Activated T-cell treated with anti-CD3 and anti-CD28 coated beads, Interleukin-2, amount 50 U/mL, for 1 hour (primary cell): ENCODE measurements at places on chromosomes 6 and 20.

DNA sequence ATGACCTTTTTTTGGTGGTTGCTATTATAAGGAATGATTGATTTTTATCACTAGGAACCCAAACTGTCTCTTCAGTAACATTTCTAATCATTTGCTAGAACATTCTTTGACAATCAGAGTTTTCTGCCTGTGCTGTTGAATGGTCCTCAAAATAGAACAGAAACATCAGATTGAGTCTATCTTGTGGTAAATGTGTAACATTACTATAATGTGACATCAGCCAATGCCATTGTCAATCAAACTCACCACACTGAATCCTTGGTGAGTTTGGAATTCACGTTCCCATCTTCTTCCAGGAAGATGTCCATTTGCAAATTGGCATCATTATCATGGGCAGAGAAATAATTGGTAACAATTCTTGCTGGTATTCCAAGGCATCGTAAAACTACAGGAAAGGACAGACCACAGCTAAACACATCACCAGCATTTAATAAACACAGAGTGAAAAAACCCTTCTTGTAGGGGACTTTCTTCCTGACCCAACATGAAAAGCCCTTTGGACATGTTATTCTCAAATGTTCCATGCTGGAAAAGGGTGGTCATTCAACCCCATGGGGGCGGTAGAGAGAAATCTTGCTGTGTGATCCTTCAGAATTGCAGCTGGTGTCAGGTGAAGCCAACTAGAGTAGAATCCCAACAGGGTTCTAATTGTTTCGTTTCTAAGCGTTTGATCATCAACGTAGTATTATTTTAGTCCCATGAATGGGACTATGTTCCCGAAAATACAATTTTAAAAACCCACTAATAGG is 98.5 kb downstream of the F13A1 start:
- no peak for DNase-seq

DNA sequence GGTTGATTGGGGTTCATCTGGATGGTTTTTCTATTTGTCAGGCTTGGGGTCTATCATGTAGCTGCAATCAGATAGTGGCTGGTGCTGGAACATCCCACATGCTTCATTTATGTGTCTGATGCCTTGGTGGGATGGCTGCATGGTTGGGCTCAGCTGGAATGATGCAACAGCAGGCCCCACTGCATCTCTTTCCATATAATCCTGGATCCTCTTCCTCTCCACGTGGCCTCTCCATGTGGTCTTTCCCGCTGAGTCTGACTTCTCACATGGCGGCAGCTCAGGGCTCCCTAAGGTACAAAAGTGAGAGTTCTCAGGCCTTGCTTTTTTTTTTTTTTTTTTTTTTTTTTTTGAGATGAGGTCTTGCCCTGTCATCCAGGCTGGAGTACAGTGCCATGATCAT is 65.0 kb upstream of the SUPT3H start:
- DNase-seq: no peak

GRCh38 chr6:8279041-8279805 is 156.1 kb downstream of the SLC35B3 start:
- DNase-seq: no peak

GRCh38 chr20:20364593-20365479 is 3.1 kb upstream of the INSM1 start:
- DNase-seq: no peak

DNA sequence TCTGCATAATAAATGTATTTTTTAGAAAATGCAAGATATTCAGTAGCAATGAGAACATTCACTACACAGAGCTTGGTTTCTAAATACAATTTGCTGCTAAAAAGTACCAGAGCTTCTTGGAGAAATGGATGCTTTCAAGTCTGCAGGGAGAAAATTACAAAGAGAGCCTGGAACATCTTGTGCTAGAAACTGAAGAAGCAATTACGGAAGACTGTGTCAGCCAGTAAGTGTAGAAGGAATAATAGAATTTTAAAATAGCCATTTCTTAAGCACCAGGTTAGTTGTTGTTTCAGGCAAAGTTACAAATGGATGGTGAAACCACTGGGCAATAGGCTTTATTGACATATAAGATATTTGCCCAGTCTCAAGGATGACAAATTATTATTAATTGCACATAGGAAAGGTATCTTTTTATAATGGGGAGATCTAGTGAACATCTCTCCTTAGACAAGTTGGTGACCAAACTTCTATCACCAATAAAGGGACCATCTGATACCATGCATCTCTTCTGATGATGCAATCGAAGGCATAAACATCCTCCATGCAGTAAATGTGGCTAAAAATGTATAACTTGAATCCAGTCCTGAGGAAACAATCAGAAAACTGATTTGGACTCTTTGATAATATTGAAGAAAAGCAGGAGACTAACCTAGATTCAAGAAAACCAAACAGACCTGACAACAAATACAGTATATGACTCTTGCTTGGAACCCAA is 81.7 kb downstream of the ARHGAP18 start:
- DNase-seq: no peak

DNA sequence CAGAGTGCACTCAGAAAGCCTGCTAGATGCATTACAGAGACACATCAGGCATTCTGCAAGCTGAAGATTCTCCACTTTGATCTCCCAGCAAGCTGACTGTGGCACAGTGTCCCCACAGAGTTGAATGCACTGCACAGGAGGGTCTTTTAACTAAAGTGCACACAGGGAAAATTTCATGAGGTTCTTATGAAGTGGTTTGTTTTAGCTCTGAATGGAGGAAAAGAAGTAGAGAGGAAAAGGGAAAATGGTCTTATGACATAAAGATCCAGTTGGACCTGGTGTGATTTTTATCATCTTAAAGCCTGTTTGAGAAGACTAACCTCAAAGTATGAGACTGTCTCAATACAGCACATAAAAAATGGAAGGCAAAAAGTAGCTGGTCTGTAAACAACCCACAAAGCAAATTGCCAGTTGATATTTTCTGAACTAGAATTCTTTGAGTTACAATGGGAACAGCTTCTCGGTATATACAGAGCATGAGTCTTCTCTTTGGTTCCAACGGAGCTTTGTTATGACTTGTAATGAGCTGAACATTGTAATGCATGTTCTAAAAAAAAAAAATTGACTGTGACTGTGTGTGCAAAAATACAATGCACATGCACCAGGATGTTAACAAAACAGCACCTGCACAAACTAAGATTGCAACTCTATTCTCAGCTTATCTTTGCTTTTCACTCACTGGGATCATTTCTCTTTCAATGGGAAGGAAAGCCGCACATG is 383.0 kb upstream of the ID4 start:
- no peak for DNase-seq

DNA sequence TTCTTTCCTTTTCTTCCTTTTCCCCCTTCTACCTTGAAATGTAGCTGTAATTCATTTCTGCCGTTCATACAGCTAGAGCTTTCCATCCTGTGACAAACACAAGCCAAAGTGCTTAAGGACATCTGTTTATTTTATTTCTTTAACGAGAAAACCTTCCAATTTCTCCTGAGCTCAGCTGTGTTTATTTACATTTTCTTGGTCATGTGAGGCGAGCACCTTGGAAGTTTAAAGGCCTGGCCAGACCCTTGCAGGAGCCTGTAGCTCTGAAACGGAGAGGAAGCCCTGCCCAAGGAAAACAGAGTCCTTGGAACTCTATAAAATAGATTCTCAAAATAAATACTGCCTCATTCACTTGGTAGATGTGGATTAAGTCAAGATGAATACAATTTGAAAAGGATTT is 223.1 kb downstream of the EYA2 start:
- no peak for DNase-seq

- no peak for DNase-seq
Measured at GRCh38 chr6:107129370-107129925, 14.1 kb upstream of the BEND3 start.

DNA sequence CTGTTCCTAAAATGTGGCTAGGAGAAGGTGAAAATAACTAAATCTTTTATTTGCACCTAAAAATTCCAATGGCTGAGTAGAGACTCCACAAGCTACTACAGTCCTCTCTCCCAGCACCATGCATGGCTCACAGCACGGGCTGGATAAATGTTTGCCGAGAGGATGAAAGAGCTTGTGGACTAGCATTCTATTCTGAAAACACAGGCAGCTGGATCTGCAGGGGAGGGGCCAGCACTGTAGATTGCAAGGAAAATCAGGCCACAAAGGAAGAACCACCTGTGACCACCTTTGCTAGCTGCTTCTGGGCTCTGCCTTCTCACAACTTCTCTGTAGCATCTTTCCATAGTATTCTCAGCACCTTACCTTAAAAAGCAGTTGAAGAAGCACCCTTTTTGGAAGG is 46.6 kb downstream of the CLIC5 start:
- DNase-seq: no peak

DNA sequence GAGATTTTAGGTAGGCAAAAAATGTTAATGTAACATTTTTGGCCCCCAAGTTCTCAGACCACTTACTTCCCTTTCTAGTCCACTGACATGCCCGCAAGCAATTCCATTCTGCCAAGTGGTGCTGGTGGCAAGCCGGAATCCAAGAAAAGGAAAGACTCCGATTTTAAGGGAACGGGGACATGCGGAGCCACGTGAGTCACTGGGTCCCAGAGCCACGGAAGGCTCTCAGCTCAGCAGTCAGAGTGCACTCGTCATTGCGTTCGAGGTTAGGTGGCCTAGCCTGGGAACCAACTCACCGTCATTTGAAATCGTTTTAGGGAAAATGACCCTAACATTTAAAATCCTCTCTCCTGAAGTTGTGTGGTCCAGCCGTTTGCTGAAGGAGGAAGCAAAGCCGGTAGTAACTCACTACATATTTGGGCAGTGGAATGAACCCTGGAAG is 711 bp upstream of the SIRT5 start:
- DNase-seq: no peak

- no peak for DNase-seq
Measured at GRCh38 chr6:133300896-133301295, 59.7 kb downstream of the EYA4 start.

- no peak for DNase-seq
Measured at GRCh38 chr6:143130928-143131327, 70.2 kb downstream of the AIG1 start.

- DNase-seq: no peak
Measured at GRCh38 chr20:62461157-62461556, 14.6 kb downstream of the GATA5 start.

DNA sequence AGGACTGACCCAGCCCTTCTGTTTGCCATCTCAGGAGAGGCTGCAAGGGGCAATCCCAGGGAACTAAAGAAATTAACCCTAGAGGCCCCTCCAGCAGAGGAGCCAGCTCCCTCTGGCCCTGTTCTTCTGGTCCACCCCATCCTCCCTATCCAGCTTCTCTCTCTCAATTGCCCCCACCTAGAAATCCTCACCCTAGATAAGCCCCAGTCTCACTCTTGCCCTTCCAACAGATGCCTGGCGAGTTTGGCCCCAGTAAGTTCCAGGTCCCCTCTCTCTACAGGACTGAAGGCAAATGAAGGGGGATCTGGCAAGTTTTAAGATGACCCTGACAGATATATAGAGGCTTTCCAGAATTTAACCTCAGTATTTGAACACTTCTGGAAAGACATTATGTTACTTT is 134.0 kb downstream of the THBS2 start:
- no peak for DNase-seq

DNA sequence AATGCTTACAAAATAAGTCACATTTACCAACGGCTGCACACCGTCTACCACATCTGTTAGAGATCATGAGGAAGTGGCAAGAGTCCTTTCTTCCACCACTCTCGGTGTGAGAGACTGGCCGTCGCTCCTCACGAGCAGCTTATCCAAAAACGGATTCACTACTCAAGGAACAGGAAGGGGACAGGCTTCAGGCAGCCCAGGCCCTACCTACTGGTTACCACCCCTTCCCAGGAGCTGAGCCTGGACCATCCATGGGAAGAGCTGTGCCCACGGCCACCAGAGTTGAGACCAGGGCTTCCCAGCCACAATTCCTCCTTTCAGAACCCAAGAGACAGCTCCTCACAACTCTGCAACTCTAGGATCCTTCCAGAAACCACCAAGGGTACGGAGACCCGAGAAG is 37.0 kb downstream of the FOXF2 start:
- DNase-seq: no peak

GRCh38 chr6:35634316-35634715 is 54.4 kb downstream of the FKBP5 start:
- no peak for DNase-seq

- no peak for DNase-seq
Measured at GRCh38 chr20:37226889-37227288, 34.7 kb downstream of the GHRH start.

DNA sequence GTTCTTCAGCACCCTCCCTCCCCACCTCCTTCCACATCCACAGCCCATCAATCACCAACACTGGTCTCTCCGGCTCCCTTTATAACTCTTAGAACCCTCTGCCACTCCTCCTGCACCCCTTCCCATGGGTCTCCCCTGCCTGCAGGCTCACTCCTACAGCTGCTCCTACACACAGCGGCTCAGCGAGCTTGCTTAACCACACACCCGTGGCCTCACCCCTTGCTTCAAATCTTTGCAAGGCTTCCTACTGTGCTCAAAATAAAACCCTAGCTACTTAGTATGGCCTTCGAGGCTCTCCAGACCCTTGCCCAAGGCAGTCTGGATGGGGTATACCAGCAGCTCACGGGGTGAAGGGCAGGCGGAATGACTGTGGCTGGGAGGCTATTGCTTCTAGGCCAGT is 63.7 kb downstream of the JPH2 start:
- DNase-seq: no peak

GRCh38 chr6:125682939-125683338 is 66.5 kb upstream of the HEY2 start:
- no peak for DNase-seq
